ENCODE measurements at places on chromosomes 12 and 14. TPM values are rescaled to one million over a fixed set of nuclear protein-coding genes. Genes with fewer than 3 reads are reported as not detected.

The RHOJ gene
- not detected for total RNA-seq

The TAS2R31 gene
- total RNA-seq = 2.3 TPM

GRCh38 chr12:88970740-88971139, 381.6 kb downstream of the DUSP6 start:
- H3K27me3 ChIP-seq = no peaks in the 10 kb centered on the region
- H3K27ac ChIP-seq = no peak overlapping the region
- H3K4me3 ChIP-seq = no peak overlapping the region
- DNase-seq = no peak
- no peaks in the 10 kb centered on the region for H3K4me1 ChIP-seq

DNA sequence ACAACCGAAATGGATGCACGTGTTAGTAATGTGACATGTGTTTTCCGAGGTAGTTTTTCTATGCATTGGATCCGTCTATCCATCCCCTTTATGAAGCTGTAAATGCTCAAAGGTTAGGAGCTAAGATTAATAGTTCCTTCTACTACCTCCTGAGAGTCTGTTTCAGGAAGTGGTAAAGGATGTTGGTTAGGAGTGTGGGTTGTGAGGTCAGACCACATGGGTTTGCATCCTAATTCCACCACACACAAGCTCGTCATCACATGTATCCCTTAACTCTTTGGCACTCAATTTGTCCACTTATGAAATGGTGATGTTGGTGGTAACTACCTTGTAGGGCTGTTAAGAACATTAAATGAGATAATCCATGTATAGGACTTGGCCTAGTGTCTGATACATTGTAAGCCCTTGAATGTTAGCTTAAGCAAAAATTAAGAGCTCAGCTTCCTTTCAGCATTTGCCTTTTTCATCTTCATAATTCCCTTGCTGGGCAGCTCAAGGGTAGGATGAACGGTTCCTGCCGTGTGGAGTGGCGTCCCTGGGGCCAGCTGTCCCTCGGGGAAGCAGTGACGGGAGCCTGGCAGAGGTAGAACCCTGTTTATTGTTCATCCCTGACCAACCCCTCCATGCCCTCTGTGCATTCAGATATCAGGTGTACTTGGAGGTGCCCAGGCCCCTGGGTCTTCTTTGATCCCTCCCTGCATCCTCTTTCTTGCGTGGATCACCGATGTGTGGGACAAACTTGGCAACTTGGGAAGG, 52.3 kb downstream of the TSPAN9 start:
- no peak for DNase-seq
- no peaks in the 10 kb centered on the region for H3K4me1 ChIP-seq
- H3K36me3 ChIP-seq = no peaks in the 10 kb centered on the region
- no peak overlapping the region for H3K27ac ChIP-seq

GRCh38 chr14:95424529-95424928, 91.9 kb downstream of the SYNE3 start:
- DNase-seq = no peak
- no peaks in the 10 kb centered on the region for H3K36me3 ChIP-seq
- H3K4me3 ChIP-seq = no peak overlapping the region
- H3K27me3 ChIP-seq = no peaks in the 10 kb centered on the region
- no peak overlapping the region for H3K27ac ChIP-seq

GRCh38 chr12:25705261-25705660, 152.2 kb upstream of the LMNTD1 start:
- no peak for DNase-seq
- no peaks in the 10 kb centered on the region for H3K27me3 ChIP-seq
- H3K4me3 ChIP-seq = no peak overlapping the region
- no peaks in the 10 kb centered on the region for H3K4me1 ChIP-seq

DNA sequence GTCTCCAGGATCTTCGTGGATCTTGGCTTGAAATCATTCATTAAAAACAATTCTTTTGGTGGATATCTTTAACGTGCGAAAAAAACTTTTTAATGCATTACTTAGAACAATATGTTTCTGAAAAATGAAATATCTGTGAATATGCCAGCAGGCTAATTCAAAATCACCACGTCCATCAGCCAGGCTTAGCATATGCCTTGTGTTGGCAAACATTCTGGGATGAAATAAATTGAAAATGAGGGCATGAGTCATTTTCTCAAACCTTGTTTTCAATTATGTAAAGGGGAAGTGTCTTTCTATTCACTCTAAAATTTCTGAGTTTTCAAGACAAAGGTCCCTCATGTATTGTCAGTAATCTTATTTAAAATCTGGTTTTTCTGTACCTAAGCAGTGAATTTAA, 393.9 kb downstream of the PAWR start:
- no peak for DNase-seq
- no peak overlapping the region for H3K4me3 ChIP-seq
- peaks cover 20% of the 10 kb centered on the region for H3K36me3 ChIP-seq

DNA sequence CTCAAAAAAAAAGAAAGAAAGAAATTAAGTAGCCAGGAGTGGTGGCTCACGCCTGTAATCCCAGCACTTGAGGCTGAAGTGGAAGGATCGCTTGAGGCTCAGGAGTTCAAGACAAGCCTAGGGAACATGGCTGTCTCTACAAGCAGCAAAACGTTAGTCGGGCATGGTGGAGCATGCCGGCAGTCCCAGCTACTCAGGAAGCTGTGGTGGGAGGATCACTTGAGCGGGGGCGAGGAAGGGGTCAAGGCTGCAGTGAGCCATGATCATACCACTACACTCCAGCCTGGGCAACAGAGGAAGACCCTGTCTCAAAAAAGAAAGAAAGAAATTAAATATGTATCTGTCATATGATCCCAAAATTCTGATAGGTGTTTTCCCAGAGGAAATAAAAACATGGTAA, 5.3 kb downstream of the RAD52 start:
- DNase-seq = no peak
- H3K36me3 ChIP-seq = peaks cover 34% of the 10 kb centered on the region
- no peak overlapping the region for H3K4me3 ChIP-seq
- no peaks in the 10 kb centered on the region for H3K27me3 ChIP-seq
- H3K27ac ChIP-seq = no peak overlapping the region

DNA sequence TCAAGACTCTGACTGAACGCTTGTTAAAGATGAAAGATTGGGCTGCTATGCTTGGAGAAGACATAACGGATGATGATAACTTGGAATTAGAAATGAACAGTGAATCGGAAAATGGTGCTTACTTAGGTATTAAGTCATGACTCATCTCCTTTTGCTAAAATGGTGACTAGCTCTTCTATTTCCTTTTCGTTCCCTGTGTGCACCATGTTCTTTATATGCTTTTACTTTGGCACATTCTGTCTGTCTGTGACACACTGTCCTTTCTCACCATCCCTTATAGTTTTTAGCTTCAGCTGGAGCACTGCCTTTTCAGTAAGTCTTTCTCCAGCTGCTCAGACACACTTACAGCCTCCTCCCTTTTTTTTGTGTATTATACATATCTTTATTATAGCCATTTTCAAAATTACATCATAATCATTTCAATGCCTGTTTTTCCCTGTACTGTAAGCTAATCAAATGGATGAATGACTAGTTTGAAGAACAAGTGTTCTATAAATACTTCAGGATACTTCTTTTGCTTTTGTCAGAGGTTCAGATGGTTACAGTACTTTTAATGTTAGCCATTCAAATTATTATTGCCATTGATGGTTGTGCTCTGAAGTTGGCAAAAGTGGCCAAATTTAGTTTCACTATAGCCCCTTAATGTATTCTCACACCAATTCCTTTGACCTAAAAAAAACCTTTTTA, 68.6 kb downstream of the MIA2 start:
- no peaks in the 10 kb centered on the region for H3K27me3 ChIP-seq
- no peak overlapping the region for H3K4me3 ChIP-seq
- peaks cover 9% of the 10 kb centered on the region for H3K36me3 ChIP-seq
- no peaks in the 10 kb centered on the region for H3K4me1 ChIP-seq
- no peak for DNase-seq

DNA sequence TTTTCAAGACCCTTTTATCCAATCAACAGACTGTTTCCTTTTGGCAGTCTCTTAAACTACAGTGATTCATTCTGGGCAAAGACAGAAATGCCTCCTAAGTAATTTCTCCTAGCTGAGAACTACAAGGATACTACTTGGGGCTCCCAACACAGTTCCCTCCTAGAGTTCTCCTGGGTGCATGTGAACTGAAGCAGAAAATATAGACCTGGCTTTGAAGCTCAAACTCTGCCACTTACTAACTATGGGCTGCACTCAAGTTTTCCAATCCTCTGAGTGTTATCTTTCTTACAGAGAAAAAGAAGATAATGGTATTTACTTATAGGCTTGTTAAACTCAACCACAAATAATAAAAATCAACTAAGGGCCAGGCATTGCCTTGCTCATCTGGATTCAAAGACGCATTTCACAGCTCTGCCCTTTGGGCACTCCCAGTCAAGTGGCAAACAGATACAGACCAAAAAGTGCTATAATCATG, 97.6 kb downstream of the EFCAB11 start:
- H3K36me3 ChIP-seq = peaks cover 2% of the 10 kb centered on the region
- DNase-seq = no peak
- H3K27me3 ChIP-seq = no peaks in the 10 kb centered on the region
- no peak overlapping the region for H3K4me3 ChIP-seq
- H3K27ac ChIP-seq = no peak overlapping the region

GRCh38 chr14:26775765-26776563, 178.1 kb upstream of the NOVA1 start:
- no peaks in the 10 kb centered on the region for H3K4me1 ChIP-seq
- H3K27me3 ChIP-seq = no peaks in the 10 kb centered on the region
- no peak for DNase-seq
- no peaks in the 10 kb centered on the region for H3K36me3 ChIP-seq
- no peak overlapping the region for H3K4me3 ChIP-seq

GRCh38 chr12:51694146-51694545, 103.1 kb downstream of the SCN8A start:
- DNase-seq = no peak
- H3K27me3 ChIP-seq = no peaks in the 10 kb centered on the region
- peaks cover 2% of the 10 kb centered on the region for H3K36me3 ChIP-seq
- no peak overlapping the region for H3K4me3 ChIP-seq
- H3K27ac ChIP-seq = no peak overlapping the region
- H3K4me1 ChIP-seq = no peaks in the 10 kb centered on the region

GRCh38 chr12:122986258-122986871, 5.9 kb downstream of the ARL6IP4 start:
- H3K4me3 ChIP-seq = no peak overlapping the region
- H3K27me3 ChIP-seq = no peaks in the 10 kb centered on the region
- H3K4me1 ChIP-seq = peaks cover 5% of the 10 kb centered on the region
- H3K27ac ChIP-seq = no peak overlapping the region
